ENCODE measurements at places on chromosomes 6 and 20. TPM values are rescaled to one million over a fixed set of nuclear protein-coding genes. Genes with fewer than 3 reads are reported as not detected.

- DNase-seq = no peak
Measured at GRCh38 chr6:125798734-125799508, 8.2 kb downstream of the NCOA7 start.

- DNase-seq = no peak
Measured at GRCh38 chr20:1720226-1720625, 62.6 kb upstream of the SIRPG start.

DNA sequence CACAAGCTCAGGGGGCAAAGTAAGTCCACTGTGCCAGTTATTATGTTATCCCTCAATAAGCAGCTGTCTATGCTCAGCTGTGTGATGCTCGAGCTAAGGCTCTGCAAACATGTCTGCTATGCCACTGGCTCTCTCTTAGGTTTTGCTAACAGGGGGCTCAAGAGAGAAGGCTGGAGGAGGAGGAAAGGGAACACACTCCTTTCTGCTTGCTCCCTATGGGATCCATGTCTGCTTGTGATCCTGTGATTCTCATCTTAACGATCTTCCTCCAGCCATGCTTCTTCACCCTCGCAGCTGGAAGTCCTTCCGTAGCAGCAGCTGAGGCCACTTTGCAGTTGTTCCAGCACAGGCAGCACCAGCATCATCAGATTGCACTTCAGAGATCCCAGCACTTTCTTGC, 37.0 kb upstream of the IGF2R start:
- DNase-seq = no peak

Gene FAM217A
- not detected for total RNA-seq

GRCh38 chr20:227439-228105, 514 bp downstream of the DEFB129 start:
- no peak for DNase-seq

Gene DEFB118
- total RNA-seq = not detected

DNA sequence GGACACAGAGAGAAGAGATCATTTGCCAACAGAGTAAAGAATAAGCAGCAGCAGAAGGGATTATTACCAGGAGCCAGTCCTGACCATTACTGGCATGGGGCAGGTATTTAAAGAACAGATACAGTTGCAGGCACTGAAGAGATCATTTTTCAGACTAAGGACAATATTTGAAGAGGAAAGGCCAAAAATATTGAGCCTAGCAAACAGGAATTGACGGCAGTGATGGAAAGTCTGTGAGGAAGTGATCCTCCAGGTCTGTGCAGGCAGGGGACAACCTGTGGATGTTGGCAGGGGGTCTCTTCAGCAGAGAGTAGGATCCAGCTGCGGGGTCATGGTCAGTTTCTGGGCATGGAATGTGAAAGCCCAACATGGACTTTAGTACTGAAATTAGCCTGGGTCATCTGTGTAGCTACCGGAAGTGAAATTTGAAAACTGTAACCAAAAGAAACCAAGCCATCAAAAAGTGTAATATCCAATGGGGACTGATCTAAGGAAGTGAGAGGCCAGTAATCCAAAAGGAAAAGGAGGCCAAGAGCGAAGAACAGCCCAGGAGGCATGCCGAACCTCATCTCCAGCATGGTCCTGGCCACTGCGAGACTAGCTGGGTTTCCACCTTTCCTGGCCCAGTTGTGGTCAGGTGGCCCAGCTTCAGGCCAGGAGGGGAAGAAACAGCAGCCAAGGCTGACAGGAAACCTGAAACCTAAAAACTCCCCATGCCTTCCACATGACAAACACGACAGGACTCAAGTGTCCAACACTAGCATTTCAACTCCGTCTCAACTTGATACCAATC, 115.1 kb upstream of the TNFAIP3 start:
- no peak for DNase-seq

Gene CFAP61
- 0.07 TPM for total RNA-seq

DNA sequence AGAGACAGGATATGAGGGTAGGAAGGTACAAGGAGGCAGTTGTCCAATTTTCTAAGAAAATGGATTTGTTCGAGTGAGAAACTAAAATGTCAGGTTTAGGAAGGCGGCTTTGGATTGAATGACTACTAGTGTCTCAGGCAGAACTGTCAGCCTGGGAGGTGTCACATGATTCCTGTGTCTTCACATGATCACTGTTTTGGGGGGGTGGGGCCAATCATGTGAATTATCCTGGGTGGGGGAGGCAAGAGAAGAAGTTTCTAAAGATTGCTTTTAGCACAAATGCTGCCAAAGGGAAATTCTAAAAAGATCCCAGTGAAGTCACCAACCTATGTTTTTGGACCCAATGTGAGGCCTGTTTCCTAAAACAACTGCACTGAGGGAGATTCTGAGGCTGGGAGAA, 2.3 kb downstream of the SIRPA start:
- DNase-seq = no peak

Gene C4B
- not detected for total RNA-seq

- peak; percentile 17 for DNase-seq
Measured at GRCh38 chr6:130307752-130308361, 58.0 kb upstream of the TMEM200A start.

- no peak for DNase-seq
Measured at GRCh38 chr6:40342723-40343122, 244.4 kb downstream of the LRFN2 start.

GRCh38 chr20:54197621-54198604, 10.0 kb upstream of the PFDN4 start:
- peak; percentile 61 for DNase-seq

GRCh38 chr6:33984466-33985312, 161.2 kb downstream of the GRM4 start:
- no peak for DNase-seq

Gene F13A1
- total RNA-seq = not detected

DNA sequence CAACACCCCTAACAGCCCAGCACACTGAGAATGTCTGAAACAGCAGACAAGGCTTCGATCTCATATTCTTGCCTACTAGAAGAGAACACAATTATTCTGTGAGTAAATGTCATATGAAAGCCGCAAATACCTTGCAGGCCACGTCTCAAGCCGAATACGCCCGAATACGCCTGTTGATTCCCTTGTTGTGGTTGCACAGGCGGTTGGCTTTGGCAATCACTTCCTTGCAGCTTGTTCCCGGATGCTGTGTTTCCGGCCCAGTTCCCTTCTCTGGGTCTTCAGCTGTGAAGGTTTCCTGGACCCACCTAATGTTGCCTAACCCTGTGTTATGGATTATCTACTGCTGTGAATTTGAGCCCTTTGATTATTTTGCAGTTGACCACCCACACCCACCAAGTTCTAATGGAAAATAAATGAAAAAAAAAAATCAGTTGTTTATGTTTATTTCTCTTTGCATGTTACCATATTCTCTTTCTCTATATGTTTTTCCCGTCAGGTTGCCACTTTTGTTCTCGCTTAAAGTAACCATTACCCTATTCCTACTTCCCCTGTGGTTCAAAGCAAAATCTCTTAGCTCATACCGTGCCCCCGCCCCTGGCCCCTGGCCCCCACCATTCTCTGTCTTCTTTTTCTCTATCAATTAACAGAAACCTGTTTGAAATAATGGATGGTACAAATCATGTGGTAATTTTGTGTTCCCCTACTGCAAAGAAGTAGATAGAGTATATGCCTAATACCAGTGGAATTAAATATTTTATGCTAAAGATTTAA, 172.4 kb downstream of the ADGB start:
- DNase-seq = no peak

DNA sequence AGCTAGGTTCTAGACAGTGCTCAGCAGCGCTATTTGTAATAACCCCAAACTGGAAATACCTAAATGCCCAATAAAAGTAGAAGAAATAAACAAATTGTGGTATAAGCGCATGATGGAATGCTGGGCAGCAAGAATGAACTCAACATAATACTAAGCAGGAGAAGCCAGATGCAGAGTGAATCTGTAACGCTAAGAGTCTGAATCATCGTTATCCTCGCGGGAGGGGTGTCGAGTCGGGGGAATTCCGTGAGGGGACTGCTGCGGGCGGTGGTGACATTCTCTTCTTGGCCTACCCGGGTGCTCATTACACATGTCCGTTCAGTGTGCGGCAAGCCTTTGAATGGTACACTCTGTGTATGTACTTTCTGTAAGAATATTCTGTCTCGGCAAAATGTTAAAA, 83.7 kb downstream of the SULF2 start:
- peak; percentile 79 for DNase-seq

Gene MOCS1
- 0.03 TPM for total RNA-seq

- no peak for DNase-seq
Measured at GRCh38 chr20:47368301-47368700, 11.8 kb upstream of the ZMYND8 start.

Gene CALHM4
- total RNA-seq = not detected

- no peak for DNase-seq
Measured at GRCh38 chr6:43095939-43096338, 19.8 kb downstream of the PTK7 start.

Gene SYCP2
- 23.6 TPM for total RNA-seq

Gene FOXS1
- not detected for total RNA-seq

Gene HLA-DQA1
- total RNA-seq = not detected

Gene ZNF451
- 25.3 TPM for total RNA-seq

DNA sequence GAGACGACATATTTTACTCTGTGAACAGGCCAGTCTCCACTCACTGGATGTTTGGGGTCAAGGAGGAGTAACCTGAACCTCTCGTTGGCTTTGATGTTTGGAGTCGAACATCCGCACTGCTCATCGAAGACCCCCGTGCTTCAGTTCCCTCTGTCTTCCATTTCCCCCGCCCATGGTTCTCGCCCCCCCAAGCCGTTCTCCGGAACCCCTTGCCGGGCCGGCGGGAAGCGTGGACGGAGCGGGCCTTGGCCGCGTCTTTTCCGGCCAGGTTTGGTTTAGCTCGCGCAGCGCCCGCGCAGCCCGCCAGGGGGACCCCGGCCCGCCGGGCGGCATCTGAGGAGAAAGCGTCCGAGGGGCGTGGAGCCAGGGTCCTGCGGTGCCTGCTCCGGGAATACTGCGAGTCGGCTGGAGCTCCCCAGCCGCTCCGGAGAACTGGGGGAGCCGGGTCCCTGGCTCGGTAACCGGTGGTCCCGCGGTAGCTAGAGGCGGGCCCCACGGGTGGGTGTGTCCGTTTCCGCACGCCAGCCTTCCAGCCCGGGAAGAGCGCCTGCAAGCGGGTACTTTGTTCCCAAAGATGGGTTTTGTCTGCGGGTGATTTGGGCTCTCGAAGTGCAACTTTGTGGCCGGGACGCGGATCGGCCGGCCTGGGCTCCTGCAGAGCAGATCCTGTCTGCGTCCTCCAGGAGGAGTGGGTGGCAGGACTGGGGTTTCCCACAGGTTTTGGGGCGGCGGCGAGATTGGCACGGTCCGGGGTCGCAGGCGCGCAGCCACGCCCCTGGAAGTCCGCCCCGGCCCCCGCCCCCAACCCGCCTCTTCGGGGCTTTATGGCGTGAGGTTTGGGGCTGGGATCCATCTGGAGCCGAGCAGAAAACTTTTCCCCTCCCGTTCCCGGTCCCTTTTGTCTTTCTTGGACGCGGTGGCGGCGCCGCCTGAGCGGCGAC, at the start of gene TMEM200A:
Gene TMEM200A (plus strand): TSS at position 852 of the 941 bp plus-strand sequence. CDS start 74,406 bp downstream, outside the sequence.
- DNase-seq = peak; percentile 17

Gene SLCO4A1
- 65.5 TPM for total RNA-seq

GRCh38 chr6:34970488-34970887, 81.4 kb downstream of the ANKS1A start:
- no peak for DNase-seq

DNA sequence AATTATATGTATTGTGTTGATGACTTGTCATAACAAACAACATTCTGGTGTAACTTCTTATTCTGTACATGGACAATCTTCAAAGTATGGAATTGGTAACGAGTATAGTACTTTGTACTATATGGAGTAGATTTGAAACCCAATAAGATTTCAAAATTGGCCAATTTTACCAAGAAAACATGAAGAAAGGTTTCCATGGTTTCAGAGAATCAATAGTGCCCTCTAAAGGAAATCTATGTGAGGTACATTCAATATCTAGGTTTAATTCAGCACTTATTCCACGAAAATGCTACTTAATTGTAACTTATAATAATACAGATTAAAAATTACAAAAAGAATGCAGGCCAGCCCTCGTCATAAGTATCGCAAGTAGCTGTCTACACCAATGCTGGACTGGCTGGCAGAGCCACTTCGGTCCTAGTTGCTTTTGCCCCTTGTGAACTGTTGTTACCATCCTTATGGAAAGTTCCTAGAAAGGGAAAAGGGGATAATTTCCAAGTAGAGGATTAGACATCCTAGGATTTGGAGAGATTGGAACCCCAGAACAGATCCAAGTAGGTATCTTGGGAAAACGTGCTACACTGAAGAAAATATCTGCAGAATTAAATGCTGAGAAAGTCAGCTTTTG, 70.9 kb downstream of the LCA5 start:
- DNase-seq = no peak

Gene RWDD2A
- 3.0 TPM for total RNA-seq

GRCh38 chr6:10510592-10511367, 10.4 kb upstream of the GCNT2 start:
- DNase-seq = peak; percentile 79

Gene WFDC12
- total RNA-seq = not detected

- no peak for DNase-seq
Measured at GRCh38 chr6:170505306-170505705, 47.8 kb downstream of the PSMB1 start.

GRCh38 chr6:131368198-131368911, 204.7 kb upstream of the ARG1 start:
- DNase-seq = no peak

- no peak for DNase-seq
Measured at GRCh38 chr20:23232679-23233308, 117.8 kb upstream of the NXT1 start.

DNA sequence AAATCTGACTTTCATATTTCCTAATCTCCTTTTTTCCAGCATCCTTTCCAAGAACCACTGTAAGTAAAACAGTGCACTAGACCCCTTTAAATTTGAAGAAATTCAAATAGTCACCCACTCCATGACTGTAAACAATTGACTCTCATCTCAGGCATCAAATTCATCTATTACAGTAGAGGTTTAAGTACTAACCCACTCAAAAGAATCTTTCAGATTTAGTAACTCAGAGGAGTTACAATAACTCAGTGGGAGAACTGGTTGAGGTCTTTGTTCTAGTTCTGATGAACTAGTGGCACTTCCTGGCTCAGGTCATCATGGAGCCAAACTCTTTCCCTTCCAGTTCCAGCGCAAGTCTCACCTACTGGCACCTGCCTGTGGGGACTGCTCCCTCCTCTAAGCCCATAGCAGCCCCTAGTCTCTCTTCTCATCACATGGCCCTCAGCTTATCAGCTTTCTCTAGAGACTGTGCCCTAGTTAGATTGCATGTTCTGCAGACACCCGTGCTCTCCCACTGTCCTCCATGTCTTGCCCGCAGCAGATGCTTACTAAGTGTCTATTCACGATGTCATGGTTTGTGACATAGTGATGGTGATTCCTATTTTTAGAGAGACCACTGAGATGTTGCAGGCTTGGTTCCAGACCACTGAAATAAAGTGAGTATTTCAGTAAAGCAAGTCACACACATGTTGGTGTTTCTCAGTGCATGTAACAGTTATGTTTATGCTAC, 196.2 kb downstream of the TBC1D7 start:
- DNase-seq = no peak

Gene COL9A1
- not detected for total RNA-seq

GRCh38 chr6:156167016-156167624, 610.1 kb upstream of the ARID1B start:
- DNase-seq = no peak

DNA sequence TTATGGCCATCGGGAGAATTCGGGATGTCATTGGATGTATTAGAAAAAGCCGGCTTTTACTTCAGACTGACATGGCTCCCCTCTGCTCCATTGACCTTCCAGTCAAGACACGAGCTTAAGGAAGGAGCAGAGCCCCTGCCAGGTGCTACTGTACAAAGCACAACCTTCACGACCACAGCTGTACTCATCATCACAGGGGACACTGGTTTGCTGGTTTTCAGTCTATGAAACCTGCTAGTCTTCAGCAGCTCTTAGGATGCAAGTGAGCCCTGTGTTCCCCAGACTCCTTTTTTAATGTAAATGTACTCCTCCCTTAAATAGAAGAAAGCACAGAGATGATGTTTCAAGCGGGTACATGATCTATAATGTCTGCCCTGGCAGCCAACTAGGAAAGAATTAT, 1.9 kb upstream of the TRAPPC3L start:
- no peak for DNase-seq

Gene MYBL2
- total RNA-seq = 13.6 TPM
